ENCODE measurements at places on chromosomes 3 and 15. TPM values are rescaled to one million over a fixed set of nuclear protein-coding genes. Genes with fewer than 3 reads are reported as not detected.

DNA sequence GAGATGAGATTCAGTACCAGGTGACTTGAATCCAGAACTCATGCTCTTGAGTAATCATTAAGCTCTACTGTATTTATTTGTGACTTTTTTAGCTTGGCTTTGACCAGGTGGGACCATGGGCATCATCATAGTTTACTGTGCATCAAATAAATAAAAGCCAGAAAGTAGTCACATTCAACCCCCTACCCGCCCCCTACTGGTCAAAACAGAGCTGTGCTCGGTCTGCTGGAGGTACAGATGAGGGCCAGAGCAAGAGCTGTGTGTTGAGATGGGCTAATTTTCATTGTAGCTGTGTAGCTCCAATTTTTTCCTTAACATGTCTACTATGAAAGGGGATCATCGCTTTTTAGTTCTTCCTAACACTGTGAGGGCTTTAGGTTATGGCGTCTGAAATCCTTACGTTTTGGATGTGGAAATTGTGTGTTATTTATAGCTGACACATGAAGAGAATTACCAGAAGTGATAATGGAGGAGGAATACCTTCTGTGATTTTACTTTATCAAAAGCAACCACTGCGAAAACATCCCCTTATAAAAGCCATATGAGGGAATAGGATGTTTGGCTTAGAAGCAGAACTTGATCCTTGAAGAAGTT lies 375.1 kb downstream of the PTPRG start:
- DNase-seq: peak; percentile 18

DNA sequence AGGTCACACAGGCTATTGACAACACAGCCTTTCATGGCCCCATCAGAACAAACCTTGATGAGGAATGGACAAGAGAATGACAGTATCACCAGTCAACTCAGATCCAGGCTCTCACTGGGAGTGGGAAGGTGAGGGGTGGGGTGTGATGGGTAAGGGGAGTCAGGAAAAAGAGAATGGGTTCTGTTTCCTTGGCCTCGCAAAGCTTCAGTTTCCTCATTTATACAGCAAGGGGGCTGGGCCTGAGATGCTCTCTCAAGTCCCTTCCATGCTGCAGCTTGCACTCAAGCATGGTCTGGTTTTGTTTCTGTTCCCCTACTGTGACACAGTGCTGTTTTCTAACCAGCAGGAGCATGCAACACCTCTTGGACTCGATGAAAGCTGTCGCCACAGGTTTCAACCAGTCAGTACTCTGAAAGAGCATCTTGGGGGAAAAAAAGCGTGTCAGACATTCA lies 65.7 kb upstream of the IL12A start:
- DNase-seq: no peak

Gene TMEM40
- not detected for total RNA-seq

GRCh38 chr3:185649414-185649813 lies 63.3 kb downstream of the SENP2 start:
- no peak for DNase-seq

DNA sequence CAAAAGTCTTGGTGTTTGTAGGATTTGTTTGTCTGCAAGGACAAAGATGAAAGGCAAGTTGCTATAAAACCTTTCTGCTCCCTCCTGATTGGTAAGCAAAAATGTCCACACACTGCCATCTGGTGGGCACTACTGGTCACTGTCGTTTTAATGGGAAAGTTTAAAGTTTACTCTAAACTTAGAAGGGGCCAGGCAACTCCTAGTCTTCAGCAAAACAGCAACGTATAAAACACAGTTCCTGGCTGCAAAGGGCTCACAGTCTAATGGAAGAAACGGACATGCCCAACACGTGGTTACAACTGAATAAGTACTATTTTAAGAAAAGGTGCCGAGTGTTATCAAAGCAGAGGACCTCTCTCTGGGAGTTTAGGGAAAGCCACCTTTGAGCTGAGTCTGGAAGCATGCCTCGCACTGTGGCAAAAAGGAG lies 23.7 kb upstream of the TPRG1 start:
- DNase-seq: peak; percentile 66

DNA sequence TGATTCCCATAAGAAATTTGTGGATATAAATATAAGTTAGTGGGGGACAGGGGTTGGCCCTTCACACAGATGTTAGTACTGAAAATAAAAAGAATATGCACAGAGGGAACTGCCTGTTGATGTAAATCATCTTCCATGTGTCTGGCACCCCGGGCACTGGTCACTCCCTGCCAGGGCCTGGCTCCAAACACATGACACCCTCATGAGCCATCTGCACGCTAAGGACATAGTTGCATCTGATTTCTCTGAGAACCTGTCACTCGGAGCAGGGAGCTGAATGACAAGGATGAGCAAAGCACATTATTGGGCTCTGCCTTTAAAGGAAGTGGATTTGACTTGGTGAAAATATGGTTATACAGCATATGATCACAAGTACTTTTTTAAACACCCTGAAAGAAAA lies 66.2 kb upstream of the TSC22D2 start:
- no peak for DNase-seq

- no peak for DNase-seq
Observed at GRCh38 chr15:28993720-28994053, 107.9 kb downstream of the APBA2 start.

Gene KY
- total RNA-seq: 0.25 TPM

DNA sequence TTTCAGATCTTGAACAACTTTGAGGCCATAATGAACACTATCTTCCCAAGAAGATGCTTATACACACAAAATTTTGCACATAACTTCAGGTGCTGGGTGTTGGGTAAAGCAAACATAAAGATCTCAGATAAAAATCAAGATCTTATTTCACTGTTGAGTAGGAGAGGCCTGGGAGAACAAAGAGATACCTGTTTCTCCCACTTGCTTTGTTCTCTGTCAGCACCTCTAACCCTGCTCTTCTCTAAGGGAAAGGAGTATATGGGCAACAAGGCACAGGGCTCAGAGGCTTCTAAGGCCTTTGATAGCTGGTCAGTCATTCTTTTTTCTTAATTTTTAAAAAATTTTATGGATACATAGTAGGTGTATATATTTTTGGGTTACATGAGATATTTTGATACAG lies 3.6 kb upstream of the GK5 start:
- DNase-seq: no peak

- no peak for DNase-seq
Observed at GRCh38 chr15:50997371-50998051, 89.0 kb downstream of the AP4E1 start.

DNA sequence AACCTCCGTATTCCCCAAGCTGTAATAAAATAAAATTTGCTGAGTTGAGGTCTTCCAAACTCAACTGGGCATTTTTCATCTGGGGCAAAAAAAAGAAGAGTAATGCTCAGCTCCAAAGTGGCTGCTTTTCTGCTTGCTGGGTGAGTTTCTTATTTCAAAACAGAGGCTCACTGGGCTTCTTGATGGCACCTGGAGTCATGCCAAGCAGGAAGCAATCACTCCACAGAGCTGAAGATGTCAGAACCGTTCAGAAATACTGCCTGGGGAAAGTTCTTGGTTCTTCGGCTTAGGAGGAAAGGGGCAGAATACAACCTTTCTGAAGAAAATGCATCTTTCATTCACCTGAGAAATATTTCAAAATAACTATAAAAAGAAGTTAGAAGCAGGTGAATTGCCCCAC lies 4.1 kb downstream of the CCR9 start:
- DNase-seq: peak; percentile 50

Gene CIB2
- 19.7 TPM for total RNA-seq

Gene SNURF
- 0.82 TPM for total RNA-seq

Gene LRRN1
- total RNA-seq: 0.56 TPM

- no peak for DNase-seq
Observed at GRCh38 chr3:30605005-30605404, 1.4 kb upstream of the TGFBR2 start.

DNA sequence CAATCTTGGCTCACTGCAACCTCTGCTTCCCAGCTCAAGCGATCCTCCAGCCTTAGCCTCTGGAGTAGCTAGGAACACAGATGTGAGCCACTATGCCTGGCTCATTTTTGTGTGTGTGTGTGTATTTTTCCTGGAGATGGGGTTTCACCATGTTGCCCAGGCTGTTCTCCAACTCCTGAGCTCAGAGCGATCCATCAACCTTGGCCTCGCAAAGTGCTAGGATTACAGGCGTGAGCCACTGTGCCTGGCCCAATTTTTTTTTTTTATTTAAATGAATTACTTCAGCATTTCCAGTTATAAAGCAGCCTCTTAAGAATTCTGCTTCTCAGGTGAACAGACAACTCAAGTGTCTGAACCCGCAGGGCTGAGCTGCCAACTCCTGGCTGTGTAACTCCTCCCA lies 20.1 kb upstream of the ST3GAL6 start:
- no peak for DNase-seq

All from left colon (tissue), 2 donors.